Left cardiac atrium (tissue), 4 donors: ENCODE measurements at places on chromosomes 11 and 22.

- peak; percentile 60 for DNase-seq
Observed at GRCh38 chr11:17354601-17354991, 3.0 kb downstream of the NCR3LG1 start.

DNA sequence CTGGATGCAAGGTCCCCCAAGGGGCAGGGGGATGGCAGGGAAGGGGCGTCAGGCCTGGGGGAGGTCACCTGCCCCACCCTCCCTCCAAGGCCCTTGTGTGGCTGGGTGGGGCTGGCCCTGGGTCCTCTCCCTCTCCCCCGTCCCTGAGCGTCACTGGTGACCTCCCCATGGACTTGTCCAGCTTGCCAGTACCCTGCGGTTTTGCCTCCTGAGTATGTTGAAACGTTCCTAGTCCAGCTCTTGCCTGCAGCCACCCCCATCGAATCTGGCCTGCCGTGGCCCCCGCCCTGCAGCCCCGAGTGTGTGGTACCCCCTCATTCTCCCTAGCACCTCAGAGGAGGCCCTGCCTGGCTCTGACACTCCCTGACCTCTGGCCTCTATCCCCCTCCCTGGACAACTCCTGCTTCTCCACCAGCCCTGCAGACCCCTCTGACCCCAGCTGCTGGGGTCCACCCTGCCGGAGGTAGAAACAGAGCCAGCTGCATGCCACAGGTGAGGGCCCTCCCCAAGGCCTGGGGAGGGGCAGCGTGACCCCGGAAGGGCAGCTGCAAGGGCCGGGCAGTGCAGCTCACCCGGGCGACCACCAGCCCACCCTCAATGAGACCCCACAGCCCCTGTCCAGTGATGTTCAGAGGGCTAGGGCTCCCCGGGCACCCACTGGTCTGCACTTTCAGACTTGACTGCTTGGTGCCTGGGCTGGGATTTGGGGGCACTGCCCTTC lies 4.1 kb upstream of the MUC6 start:
- peak; percentile 19 for DNase-seq

DNA sequence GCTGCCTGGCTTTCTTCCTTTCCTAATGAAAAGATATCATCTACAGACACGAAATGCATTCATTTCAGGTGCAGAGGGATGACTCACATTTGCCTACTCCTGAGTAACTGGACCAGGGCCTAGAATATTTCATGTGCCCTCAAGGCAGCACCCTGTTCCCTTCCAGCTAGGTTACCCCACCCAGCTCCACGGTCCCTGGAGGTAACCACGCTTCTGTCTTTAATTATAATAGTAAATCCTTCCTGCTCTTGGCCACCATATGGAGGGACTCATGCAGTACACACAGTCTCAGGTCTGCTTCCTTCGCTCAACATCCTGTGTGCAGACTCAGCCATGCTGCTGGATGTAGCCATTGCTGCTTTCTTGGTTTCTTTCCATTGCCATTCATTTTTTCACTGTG lies 22.3 kb downstream of the DHCR7 start:
- DNase-seq: no peak

DNA sequence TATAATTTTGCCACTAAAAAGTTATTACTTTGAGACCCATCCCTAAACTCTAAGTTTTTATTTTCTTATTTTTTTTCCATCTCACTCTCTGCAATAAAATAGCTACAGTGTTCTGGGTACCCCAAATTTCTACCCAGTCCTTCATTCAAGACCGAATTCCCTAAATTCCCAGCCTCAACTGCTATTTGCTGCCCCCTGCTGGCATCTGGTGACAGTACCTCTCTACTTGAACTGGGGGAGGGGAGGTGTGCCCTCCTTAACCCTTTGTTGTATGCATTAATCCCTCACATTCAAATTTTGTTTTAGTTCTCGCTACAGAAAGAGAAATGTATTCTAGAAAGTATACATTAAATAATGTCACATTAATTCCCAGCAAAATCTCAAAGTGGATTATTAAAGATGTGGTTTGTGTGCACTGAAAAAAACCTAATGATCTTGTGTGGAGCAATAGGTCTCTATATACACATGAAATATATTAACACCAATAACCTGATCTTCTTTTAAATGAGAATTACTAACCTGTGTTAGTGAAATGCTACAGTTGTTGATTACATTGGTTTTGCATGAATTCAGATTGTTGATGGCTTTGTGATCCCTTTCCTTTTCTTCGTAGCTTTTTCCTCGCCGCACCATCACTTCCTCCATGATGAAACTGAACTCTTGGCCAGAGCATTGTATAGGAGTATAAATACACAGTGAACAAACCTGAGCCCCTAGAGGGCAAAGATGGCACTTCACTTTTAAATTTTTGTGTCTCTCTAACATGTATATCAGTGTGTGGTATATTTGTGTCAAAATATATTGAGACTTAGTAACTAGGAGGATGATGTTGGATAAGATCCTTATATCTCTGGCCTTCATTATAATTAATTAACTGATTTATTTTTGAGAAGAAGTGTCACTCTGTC lies 590.0 kb downstream of the METTL15 start:
- DNase-seq: peak; percentile 51

DNA sequence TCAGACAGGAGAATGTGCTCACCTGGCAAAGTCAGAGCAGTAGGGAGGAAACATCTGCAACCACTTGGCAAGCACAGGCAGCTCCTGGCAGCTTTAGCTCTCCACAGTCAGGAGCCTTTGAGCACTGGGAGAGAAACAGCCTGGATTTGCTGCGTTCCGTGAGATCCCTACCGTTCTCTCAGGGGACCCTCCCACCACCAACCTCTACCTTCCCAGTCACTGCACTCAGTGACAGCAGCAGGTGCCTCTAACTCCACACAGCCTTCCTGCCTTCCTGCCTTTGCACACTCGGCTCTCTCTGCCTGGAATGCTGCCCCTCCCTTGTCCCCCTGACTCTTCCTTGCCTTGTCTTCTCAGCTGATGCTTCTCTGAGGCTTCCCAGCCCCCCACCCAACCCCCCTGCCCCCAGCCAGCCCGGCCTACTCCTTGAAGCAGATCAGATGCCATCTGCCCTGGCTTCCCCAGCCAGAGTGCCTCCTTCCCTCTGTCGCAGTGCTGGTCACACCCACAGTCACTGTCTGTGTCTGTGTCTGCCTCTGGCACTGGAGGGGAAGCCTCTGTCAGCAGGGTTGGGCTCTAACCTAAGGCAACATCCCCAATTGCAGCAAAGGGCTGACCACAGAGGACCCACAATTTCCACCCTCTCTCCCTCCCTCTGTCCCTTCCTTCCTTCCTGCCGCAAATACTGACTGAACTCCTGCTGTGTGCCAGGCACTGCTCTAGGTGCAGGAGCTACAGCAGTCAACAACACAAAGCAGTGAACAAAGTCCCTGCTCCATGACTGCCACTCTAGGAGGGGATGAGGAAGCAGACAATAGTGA lies 14.9 kb upstream of the TSKU start:
- DNase-seq: peak; percentile 59

GRCh38 chr11:130561441-130561881 lies 113.0 kb downstream of the ADAMTS15 start:
- no peak for DNase-seq

DNA sequence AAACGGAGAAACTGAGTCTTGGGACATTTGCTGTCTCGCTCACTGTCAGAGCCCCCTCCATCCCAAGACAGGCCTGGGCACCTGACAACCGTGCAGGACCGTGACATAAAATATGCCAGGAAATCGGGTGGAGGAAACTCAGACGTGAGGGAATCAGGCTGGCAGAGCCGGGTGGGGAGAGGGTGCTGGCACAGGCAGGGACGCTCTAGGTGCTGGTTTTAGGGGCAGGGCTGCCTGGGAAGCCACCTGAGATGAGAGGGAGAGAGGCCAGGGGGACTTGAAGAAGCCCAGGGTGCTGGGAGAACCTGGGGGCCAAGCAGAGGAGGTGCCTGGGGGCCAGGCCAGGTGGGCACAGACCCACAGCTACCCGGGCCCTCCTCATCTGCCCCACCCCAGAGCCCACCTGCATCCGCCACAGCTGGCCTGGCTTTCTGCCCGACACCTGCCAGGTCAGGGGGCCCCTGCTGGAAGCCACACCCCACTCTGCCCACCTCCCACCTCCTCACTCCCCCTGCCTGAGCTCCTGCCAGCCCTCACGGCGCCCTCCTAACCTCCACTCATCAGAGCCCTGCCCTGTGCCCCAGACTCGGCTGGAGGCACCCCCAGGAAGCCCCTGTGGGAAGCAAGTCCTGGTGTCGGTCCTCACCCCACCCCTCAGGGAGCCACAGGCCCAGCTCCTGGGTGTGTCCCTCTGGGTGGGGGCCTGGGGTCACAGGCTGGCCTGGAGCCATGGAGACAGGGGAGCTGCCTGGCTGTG lies 27.3 kb upstream of the MUC5AC start:
- DNase-seq: no peak

DNA sequence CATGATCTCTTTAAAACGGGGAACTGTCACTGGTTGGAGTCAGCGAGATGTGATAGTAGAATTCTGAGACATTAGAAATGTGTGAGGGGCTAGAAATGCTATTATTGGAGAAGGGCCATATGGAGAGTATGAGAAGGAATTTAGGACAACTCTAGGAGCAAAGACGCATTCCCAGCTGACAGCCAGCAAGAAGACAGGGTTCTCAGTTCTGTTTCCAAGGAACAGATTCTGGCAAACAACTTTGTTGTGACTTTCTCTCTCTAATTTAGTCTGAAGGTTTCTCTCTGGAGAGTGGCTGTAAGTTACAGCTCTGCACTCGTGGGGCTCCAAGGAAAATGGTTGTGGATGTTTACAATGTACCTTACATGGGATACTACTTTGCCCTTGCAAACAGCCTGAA lies 876.3 kb downstream of the FAM181B start:
- no peak for DNase-seq

DNA sequence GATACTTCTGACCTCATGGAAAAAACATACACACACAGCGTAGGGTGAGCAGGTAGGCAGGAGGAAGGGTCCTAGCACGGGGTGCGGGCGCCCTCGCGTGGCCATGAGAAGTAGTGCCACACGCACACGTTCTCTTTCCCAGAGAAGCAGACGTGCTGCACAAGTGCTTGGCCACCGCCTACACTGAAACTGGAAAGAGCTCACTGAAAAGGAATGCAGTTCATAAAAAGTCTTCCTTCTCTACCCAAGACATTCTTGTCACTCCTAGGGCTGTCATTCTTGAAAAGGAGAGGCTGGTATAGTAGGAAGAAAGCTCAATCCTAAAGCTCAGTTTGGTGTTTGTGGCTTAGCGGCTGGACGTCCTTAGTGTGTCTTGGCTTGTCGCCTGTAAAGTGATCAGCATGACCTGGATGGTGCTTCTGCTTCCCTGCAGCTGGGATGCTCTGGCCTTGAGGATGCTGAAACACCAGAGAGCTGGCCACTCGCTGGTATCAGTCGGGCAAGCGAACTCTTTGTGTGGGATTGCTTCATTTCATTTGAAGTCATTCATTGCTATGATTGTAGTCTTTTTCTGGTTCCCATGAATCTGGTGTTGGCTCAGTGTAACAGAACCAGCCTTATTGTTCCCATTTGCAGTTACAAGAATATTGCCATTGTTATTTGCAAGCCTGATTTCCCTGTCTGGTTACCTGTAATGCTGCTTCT lies 303.8 kb downstream of the NTM start:
- peak; percentile 68 for DNase-seq

- DNase-seq: no peak
Observed at GRCh38 chr11:110251836-110252235, 44.6 kb downstream of the RDX start.

DNA sequence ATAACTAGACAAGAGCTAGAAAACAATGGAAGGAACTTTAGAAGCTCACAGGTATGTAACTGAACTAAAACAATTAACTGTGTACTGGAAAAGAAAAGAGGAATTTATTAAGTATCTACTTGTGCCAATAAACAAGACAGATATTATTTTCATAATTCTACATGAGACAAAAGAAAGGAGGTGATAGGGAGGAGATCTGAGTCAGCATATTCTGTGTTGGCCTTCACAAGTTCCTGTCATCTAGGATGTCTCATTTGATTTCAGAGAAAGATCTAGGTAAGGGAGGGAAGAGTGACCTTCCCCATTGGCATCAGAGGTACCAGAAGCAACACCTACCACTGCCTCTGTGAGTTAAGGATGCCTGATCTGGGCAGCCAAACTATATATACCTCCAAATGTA lies 34.8 kb upstream of the TEAD1 start:
- no peak for DNase-seq

GRCh38 chr22:27552863-27553262 lies 248.7 kb downstream of the MN1 start:
- no peak for DNase-seq

GRCh38 chr11:127383026-127383425 lies 382.5 kb upstream of the KIRREL3 start:
- DNase-seq: no peak
